ENCODE measurements at places on chromosomes 16 and 17.

GRCh38 chr17:13869331-13869940 lies 199.9 kb upstream of the COX10 start:
- DNase-seq, result no peak

GRCh38 chr16:12881182-12881581 lies 20.2 kb upstream of the SHISA9 start:
- DNase-seq, result no peak

DNA sequence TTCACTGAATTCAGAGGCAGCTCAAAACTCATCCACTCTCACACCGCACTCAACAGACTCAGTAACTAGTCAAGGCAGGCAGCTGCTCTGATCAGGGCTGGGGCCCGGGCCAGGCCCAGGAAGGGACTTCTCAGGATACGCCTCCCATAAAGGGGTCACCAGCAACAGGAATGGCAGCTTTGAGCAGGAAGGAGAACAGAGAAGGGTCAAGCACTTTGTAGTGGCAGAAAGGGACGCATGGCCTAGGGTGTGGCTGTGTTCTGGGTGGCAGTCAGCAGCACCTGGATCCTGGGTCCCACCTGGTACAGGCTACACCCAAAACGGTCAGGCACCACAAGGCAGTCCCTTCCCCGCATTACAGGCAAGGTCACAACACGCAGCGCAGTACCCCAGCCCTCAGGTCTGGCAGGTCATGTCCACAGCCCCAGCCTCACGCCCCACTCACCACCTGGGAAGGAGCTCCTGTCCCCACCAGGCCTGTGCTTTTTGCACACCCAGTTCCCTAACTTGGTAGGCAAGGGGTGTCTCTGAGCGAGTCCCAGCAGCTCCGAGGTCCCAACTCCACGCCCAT lies 99.7 kb downstream of the ZNF778 start:
- no peak for DNase-seq

DNA sequence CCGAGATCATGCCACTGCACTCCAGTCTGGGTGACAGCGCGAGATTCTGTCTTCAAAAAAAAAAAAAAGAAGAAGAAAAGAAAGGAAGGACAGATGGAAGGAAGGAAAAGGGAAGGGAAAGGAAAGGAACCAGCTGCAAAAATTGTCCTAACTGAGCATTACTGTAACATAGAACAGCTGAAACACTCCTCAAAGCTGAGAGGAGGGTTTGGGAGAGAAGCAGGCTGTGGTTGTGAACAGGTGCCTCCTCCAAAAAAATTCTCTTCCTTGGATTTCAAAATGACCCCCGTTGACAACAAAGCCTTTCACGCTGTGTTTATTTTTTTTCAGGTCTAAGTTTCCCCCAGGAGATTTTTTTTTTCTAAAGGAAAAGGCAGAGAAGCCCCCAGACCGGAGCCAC lies 541.4 kb downstream of the WWOX start:
- no peak for DNase-seq

DNA sequence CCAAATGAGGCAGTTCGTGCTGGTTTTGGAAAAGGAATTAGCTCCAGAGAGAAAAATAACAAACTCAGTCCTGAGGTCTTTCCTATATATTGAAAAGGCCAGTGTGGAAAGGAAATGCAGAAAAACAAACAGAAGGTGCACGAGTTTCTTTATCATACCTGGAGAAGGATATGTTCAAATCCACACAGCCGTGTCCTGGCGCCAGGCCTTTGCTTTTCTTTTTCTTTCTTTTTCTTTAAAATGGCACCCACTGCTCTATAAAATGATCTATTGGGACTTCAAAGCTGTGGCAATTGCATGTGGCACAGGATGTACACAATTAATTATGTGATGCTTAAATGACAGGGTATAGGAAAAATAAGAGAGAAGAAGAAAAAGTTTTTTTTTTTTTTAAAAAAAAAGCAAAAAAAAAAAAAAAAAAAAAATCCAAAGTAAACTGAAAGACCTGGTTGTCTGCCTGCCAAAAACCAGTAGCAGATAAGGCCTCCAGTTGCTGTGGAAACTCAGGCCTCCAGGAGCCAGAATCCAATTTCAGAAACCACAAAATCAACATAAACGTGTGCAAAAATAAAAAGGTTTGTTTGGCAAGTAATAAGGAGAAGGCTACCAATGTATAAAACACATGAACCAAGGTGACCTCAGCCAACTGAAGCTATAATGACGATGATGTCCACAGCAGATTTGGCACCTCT lies 957.6 kb upstream of the SOX9 start:
- DNase-seq, result no peak

DNA sequence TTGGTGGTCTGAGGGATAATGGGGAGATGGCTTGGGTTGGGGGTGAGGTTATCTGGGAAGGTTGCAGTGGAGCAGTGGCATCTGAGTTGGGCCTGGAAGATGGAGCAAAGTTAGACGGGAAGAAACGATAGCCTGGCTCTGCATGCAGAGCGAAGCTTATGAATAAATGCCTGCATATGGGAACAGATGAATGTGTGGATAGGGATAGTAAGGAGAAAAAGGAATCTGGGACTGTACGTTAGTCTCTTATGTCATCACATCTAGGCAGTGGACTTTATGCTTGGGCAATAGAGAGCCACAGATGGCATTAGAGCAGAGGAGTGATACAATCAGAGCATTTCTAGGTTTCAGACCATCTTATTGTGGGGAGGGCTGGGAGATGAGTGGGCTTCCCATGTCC lies 33.0 kb downstream of the CPNE2 start:
- no peak for DNase-seq

DNA sequence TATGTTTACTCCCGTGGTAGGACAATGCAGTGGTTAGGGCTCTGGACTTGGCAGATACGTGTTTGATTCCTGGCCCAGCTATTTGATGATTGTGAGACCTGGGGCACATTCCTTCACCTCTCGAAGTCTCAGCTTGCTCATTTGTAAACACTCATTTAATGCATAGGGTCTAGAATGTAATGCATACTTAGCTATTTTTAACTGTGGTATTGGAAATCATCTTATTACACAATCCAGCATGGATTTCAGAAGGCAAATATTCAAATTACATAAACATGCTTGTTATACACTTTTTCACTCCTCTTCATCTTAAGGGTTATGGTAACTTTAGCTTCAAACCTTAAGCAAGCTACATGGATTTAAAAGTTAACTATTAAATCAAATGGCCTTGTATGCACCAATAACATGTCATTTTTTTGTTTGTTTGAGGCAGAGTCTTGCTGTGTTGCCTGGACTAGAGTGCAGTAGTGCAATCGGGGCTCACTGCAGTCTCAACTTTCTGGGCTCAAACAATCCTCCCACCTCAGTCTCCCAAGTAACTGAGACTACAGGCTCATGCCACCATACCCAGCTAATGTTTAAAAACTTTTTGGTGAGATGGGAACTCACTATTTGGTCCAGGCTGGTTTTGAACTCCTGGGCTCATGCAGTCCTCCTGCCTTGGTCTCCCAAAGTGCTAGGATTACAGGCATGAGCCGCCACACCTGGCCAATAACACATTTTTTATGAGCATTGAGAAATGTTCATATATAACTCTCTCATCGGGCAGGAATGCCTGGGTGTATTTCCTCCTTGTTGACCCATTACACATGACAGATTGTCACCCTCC lies 52.5 kb downstream of the VAT1L start:
- DNase-seq, result no peak

DNA sequence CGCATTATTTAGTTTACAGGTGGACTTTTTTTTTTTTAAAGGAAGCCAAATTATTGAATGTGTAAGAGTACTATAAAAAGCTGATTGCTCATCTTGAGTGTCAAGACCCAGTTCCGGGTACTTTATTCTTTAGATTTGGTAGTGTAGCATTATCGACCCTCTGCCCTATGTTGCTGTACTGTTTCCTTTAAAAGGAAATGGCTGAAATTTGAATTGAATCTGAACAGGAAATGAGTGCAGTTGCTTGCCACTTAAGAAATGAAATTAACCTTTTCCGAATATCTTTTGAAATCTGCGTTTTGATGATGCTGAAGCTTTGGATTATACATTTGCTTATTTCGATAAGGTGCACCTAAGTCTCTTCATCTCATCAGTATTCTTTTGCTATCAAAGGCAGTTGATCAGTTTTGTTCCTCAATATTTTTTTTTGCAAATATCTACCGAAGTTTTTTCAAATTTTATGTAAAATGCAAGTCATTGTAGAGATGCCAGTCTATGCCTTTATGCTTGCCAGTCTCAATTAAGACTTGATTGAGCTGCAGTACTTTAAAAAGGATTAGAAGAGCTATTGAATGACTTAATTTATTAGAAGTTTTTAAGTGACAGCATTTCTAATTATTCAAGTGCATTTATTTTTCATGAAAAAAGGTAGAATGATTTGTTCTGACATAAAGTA lies 1.8 kb downstream of the GGNBP2 start:
- no peak for DNase-seq

DNA sequence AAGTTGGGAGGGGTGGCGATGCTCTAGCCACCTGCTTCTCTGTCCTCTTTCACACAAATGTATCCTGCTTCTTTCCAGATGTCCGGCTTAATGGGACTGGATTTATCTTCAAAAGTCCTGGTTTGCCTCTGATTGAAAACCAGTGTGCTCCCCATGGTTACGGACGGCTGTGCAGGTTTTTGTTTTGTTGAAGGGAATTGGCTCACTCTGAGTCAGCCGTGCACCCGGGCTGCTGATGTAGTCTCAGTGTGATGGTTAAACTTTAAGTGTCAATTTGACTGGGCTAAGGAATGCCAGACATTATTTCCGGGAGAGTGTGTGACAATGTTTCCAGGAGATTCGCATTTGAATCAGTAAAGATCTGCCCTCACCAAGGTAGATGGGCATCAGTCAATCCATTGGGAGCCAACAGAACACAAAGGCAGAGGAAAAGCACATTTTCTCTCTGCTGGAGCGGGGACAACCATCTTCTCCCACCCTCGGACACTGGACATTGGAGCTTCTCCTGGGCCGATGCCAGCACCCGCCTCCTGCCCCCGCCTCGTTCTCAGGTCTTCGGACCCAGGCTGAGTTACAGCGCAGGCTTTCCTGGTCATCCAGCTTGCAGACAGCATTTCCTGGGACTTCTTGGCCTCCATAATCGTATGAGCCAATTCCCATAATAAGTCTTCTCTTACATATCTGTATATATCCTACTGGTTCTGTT lies 126.9 kb upstream of the TNRC6C start:
- no peak for DNase-seq

DNA sequence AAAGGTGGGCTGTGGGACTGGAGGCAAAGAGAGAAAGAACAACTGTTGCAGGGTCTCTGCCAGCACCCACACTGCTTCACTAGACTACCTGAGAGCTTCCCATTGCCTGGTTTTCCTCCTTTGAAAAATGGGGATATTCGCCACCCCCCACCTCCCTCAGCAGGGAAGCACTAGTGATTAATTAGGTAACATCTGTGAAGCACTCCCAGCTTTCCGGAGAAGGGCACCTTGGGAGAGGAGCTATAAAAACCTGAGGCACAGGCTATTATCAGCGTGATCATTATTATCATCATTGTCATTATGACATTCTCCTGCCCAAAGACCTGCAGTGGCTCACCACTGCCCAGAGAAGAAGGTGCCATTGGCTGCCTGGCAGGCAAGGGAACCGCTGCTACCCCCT lies 83.5 kb downstream of the XYLT1 start:
- DNase-seq, result no peak

GRCh38 chr17:70938336-70938735 lies 769.0 kb downstream of the KCNJ2 start:
- no peak for DNase-seq

- DNase-seq, result no peak
Observed at GRCh38 chr16:59697761-59698160, 963.6 kb upstream of the GOT2 start.

- no peak for DNase-seq
Observed at GRCh38 chr16:66660422-66661209, 35.9 kb downstream of the CMTM4 start.

- no peak for DNase-seq
Observed at GRCh38 chr16:30748634-30749445, 615 bp downstream of the PHKG2 start.

GRCh38 chr16:53966821-53967571 lies 263.0 kb downstream of the FTO start:
- DNase-seq, result no peak

GRCh38 chr17:57008958-57009357 lies 31.0 kb downstream of the SCPEP1 start:
- DNase-seq, result no peak

DNA sequence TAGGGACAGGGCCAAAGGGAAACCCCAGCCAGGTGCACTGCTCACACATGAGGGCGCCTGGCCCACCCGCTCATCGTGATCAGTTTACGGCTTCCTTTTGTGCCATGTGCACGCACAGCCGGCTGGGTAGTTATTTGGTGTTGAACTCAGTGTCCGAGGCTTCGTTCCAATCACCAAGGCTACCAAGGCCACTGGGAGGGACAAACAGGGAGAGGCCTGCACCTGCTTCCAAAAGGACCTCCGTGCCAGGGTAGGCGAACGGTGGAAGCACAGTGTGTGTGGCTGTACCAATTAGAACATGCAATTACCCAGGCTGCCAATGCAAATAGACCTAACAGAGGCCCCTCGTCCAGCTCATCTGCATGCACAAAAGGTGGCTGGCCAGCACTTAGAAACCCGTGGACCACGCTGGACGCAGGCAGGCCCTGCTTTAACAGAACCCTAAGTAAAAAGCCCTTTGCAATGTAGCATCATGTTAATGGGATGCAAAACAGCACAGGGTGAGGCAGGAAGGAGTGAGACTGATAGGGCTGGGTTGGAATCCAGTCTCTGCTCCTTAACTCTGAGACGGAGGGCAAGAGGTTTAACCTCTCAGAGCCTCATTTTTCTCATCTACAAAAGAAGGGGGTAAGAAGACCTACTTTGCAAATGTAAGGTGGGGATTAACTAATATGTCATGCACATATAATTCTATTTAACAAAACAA lies 204.0 kb downstream of the XYLT1 start:
- DNase-seq, result no peak

DNA sequence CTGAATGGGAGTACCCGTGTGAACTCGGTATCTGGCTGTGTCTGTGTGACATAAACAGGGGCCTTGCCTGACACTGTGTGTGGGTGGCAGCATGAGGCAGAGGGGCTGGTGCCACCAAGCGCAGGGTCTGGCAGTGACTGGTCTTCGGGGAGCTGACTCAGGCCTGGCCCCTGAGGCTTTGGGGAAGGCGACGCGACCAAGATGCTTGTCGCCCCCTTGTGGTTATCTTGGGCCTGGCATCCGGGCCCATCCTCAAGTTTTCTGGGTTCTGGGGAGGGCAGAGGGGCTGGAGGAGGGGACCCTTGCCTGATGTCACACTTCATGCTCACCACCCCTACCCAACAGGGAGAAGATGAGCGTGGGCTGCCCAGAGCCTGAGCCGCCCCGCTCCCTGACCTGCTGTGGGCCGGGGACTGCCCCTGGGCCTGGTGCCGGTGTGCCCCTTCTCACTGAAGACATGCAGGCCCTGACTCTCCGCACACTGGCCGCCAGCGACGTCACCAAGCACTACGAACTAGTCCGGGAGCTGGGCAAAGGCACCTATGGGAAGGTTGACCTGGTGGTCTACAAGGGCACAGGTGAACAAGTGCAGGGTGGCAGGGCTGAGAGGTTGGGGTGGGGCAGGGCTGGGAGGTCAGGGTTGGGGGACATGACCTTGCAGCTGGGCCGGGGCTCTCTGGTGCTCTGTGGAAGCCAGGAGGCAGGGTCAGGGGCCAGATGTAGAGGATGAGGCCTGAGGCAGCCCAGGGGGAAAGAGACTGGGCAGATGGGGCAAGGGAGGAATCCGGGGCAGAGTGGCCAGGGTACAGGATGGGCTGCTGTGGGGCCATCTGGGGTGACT lies 24.9 kb downstream of the SBK1 start:
- DNase-seq, result peak; percentile 68

- DNase-seq, result no peak
Observed at GRCh38 chr16:10297341-10298006, 88.4 kb upstream of the ATF7IP2 start.
